Activated CD4-positive, alpha-beta T cell treated with anti-CD3 and anti-CD28 coated beads, Interleukin-2, amount 50 U/mL, for 24 hours (primary cell): ENCODE measurements at places on chromosomes 2 and 18.

DNA sequence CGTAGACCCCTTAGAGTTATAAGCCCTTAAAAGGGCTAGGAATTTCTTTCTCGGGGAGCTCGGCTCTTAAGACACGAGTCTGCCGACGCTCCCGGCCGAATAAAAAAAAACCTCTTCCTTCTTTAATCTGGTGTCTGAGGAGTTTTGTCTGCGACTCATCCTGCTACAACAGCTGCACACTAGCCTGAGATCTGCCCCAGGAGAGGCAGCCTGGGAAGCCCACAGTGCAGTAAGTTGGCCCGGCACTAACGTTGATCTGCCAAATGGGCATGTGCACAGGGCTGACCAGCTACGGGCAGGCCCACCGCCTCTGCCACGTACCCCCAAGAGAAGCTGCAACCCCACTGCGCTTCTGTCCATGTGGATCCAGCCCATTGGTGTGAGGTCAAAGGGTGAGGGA is 8.4 kb upstream of the LIMS2 start:
- no peak for DNase-seq

- DNase-seq: no peak
Observed at GRCh38 chr2:194822657-194823056, 834.4 kb upstream of the SLC39A10 start.

DNA sequence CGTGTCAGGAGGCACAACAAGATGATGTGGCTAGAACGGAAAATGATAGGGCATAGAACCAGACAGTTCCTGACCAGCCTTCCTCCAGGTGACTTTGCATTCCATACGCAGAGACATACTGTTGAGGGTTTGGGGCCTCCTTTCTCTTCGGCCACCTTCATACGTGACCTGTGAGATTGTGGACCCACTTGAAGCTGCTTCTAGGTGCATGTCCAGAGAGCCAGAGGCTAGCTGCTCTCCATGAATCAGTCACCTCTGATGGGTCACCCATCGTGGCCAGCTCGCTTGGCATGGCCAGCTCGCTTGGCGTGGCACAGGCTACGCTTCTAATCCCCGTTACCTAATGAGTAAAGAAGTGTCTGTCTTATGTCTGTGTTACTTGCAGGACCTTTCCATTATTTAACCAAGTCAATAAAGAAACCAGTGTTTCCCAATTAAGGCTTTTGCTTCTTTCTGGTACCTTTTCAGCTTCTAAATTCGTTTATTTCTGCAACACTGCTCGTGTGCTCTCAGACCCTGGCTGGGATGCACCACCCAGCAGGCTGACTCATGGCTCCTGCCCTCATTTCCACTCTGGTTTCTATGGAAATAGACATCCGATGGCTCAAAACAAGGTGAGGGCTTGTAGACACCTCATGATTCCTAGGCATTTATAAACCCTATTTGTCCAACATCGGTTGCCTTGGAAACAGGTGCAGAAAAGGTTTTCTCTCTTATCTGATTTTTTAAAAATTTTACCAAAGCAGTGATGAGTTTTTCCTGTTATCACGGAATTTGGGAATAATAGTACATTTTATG is 86.7 kb upstream of the B3GNT7 start:
- DNase-seq: no peak

DNA sequence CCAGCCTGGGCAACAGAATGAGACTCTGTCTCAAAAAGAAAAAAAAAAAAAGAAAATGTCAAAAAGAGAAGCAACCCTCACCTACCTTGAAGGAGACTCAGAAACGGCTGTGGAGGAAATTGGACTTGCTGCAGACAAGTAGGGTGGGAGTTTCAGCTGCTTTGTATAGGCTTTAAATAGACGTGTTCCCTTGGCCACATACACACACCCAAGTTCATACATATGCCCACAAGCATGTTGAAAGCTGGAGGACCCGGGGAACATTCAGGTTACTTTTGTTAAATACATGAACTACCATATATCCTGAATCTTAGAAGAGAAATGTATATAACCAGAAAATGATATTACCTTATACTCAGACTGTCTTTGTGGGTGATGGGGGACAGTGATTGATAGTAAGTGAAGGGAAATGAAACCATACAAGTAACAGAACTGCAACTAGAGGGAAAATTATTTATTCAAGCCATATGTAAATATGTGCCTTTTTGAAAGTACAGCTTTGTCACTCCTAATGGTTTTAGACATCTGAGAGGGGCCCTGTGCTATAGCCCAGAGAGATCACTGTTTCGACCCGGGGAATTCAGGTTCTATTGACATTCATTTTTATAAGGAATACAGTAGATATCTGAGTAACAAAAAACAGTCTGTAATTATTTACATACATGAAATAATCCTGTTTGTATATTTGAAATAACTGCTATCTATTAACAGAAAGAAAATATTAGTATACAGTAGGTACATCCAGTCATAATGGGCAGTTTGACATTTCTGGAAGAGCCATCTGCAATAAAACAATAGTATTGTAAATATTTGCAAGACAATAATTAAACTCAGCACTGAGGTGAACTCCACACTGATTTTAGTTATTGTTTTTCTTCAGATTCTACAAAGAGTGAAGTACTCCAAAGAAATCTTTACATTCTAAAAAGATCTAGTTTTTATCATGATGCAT is 48.0 kb upstream of the TGIF1 start:
- no peak for DNase-seq

GRCh38 chr18:33652635-33653034 is 74.6 kb downstream of the ASXL3 start:
- no peak for DNase-seq

GRCh38 chr2:101596333-101596732 is 101.2 kb upstream of the MAP4K4 start:
- DNase-seq: no peak

DNA sequence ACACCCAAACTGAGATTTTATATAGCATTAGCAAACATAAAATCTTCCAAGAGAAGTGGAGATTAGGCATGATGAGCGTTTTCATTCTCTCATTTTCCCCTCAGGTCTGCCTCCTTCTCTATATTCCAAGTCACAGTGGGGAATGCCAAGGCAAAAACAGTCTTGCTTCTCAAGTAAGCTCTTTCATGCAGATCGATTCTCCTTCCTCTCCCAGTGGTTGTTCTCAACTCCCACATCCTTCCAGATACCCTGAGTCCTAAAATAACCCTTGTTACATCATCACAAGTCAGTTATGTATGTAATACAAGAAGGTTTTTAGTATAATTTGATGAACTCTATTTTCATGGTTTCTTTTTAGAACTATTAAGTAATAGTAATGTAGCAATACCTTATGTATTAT is 150.6 kb downstream of the TXNL1 start:
- no peak for DNase-seq

GRCh38 chr2:140384946-140385345 is 1604.8 kb upstream of the NXPH2 start:
- no peak for DNase-seq

DNA sequence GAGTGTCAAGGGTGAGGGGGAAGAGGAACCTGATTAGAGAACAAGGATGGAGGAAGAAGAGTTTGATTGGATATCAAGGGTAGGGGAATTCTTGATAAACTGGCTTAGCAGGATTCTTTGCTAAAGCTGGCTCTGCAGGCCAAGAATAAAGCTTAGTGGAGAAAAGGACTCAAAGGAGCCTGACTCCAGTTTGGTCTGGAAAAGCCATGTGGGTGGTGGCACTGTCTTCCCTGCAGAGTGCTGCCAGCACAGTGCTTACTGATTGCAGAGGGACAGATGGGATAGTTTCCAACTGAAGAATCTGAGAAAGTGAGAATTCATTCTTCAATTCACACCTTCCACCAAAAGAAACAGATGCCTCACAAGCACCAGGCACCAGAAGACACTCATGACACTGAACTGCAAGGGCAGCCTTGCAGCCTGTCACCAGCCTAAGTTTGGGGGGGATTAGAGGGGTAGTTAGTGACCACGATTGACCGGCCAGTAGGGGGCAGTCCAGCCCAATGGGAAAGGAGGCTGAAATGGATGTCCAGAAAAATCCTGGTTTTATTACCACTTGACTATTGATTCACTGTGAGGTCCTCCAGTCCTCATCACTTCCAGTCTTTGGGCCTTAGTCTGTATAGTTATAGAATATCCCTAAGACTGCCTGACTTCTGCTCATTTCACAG is 334.5 kb downstream of the SMAD2 start:
- no peak for DNase-seq

- DNase-seq: no peak
Observed at GRCh38 chr18:67935638-67936037, 419.1 kb upstream of the DSEL start.

DNA sequence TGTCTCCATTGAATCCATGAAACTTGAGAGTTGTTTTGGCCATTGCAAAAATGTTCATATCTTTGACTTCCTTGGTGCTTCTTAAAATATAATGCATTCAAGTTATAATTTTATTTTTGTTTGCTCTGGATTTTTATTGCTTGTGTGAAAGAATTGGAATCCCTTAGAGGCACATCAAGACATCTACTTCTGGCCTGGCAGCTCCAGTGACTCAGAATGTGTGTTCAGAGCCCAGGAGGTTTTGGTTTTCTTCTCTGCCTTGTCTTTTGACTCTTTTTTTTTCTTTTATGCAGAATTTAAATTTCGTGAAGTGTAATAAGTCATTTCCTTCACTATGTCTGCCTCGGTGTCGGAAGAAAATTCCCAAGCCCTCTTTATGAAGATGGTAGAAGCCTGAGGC is 180.2 kb downstream of the LTBP1 start:
- no peak for DNase-seq

DNA sequence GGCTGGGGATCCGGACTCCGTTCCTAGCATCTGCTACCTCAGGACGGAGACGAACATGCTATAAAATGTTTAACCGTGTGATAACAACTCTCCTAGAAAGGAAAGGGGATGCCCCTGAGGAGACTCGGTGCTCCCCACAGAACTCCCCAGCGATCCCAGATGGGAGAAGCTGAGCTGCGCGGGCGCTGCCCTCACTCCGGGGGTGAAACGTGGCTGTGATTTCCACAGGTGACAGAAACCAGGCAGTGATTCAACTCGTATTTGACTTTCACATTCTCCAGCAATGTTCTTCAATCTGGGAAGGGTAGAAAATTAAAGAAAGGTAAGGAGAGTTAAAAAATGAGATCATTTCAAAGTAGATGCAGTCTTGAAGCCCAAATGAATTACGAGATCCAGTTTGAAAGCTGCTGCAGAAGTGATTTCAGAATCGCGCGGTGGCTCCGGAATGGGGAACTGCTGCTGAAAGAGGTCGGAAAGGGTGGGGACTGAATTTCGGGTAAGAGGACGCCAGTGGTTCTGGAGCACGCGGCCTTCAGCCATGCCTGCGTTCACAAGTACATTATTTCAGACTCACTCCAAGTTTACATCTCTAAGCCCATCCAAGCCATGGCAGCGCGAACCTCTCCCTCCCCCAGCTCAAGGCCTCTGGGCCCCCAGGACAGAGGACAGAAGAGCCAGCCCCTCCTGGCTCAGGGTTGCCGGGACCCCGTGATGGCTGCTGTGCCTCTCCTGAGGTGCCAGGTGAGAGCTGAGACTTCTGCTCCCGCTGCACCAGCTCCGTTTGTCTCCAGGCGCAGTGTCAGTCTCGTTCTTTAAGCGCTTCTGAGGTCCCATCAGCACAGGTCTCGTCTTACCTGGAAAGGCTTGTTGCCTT is 39.5 kb downstream of the ADNP2 start:
- no peak for DNase-seq

GRCh38 chr18:45359275-45360009 is 255.8 kb upstream of the SLC14A2 start:
- DNase-seq: no peak

DNA sequence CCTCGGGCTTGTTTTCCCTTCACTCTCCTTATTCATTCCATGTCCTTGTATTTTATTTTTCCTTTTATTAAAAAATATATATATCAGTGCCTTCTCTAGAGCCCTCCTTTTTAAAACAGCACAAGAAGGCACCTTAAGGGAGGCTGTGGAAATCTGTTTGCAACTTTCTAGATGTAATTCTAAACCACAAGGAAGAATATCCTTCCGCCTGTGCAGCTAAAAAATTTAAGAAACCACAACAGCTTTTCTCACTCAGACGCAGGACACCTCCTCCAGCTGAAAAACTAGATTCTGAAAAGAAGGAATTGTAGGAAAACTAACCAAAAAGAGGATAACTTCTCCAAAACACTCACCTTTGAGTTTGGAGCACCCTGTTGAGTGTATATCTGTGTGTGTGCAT is 142.2 kb downstream of the BCL11A start:
- no peak for DNase-seq

- no peak for DNase-seq
Observed at GRCh38 chr18:58118536-58118935, 74.5 kb downstream of the NEDD4L start.

DNA sequence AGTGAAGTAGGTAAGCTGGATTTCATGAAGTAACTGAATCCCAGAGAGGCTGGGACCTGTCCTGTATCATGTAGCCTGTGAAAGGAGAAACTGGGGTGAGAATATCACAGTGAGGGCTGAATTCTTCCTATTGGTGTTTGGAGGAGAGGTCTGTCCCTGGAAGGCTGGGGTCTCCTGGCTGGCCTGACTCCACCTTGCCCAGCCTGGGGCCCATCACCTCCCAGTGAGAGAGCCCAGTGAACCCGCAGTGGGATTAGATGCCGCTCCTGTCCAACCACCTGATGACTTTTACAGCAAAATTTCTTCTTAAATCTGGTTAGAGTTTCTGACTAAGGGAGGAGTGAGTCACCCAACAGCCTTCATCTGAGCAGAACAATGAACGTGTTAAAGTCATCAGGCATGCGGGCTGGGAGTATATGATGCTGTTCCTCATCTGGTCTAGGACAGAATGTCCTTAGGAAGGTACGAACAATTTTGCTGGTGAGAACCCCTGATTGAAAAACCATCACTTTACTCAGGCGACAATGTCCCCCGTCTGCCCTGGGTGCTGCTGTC is 152.9 kb downstream of the LPIN1 start:
- DNase-seq: no peak
